Putamen (tissue), 1 donor: ENCODE measurements at places on chromosomes 7 and 10.

DNA sequence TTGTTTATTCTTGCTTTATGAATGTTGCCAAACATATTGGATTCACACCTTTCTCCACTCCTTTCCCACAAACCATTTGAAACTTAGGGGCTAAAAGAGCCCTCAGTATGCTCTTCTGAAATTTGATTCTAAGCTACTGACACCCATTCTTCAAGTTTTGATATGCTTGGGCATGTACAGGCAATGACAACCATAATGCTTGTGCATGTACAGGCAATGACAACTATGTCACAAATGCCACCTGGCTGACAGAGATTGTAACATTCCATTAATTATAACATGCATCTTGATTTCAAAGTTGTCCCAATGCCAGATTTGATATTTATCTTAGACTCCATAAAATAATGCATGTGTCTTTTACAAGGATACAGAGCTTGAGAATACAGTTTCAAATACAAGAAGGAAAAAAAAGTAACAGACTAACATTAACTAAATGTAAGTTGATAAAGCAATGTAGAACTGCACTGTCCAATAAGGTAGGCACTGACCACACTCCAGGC, 17.5 kb upstream of the CDK1 start:
- DNase-seq: no peak

- DNase-seq: no peak
Measured at GRCh38 chr7:73446682-73447081, 13.1 kb downstream of the FZD9 start.

GRCh38 chr10:104268405-104268712, 625 bp upstream of the GSTO2 start:
- DNase-seq: no peak

- no peak for DNase-seq
Measured at GRCh38 chr10:117410557-117410956, 35.3 kb upstream of the PDZD8 start.

DNA sequence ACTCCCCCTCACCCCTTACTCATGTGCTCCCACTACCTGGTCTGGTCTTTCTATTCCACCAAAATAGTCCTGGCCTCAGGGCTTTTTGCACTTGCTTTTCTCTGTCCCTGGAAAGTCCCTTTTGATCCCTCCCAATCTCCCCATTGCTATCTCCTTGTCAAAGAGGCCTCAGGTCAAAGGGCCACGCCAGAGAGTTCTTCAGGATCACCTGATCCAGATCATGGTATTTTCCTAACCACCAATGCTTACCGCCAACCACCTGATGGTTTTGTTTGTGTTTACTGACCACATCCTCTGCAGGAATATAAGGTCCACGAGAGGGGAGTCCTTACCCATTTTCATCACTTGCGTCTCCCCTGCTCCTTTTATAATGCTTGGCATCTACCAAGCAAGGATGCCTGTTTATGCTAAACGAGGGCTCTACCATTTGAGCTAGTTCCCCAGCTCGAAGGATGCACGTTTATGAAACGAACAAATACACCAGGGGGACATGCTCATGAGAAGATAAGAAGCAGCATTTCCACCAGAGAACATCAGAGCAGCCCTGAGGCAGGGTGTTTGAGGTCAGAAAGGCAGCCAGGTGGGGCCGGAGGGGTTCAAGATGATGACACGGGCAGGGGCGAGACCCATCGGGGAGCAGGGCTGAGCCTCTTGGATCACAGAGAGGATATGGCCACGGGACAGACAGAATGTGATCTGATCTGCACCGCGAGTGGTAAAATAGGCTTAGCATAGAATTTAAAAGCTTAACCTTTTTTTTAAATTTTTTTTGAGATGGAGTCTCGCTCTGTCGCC, 43.1 kb upstream of the FOXK1 start:
- DNase-seq: no peak
